ENCODE measurements at places on chromosomes 2 and 18.

DNA sequence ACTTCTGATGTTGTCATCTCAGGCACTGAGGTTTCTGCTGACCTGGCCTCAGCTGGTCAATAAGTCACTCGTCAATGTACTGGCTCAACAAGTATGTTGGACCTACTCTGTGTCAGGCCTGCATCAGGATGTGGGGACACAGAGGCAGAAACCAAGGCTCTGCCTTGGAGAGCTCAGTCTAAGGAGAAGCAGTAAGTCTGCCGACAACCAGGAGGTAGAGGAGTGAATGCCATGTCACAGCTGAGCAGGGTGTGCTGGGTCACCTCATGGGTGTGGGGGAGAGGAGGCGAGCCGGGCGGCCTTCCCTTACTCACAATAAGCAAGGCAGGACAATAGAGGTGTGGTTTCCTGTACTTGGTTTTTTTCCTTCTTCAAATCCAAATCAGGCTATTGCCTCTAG, 75.8 kb downstream of the COLEC12 start:
- no peak for DNase-seq

DNA sequence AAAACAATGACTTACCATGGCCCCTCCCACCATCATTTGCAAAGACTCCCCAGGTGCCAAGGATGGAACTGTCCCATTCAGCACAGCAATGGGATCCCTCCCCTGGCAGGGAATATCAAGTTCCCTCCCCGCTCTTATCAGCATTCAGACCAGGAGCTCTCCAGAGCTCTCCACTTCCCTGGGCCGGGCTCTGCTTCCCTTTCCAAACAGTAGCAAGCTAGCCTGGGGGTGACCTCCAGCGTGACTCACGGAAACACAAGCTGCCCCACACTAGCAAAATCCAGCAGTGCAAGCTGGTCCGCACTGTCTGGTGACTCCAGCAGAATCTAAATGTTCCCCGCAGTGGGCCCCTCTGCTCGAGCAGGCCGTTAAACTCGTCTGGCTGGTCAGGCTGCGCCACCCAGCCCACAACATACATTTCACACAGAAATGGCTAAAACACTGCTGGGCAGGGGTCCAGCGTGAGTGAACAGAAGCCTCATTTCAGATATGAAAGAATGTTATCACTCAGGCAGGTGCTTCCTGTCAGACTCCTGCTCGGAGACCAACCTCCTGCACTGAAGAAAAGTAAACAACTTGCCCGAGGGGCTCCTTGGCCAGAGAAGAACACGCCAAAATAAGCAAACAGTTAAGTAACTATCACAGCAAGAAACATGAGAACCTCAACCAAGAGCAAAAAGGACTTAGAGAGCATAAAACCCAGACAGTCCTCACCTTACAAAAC, 33.9 kb downstream of the STAT1 start:
- DNase-seq = no peak

GRCh38 chr2:160062292-160063005, at the start of gene PLA2R1:
PLA2R1 (minus strand) TSS chr2:160062615; CDS start chr2:160062403, 212 bp downstream.
- DNase-seq = no peak

DNA sequence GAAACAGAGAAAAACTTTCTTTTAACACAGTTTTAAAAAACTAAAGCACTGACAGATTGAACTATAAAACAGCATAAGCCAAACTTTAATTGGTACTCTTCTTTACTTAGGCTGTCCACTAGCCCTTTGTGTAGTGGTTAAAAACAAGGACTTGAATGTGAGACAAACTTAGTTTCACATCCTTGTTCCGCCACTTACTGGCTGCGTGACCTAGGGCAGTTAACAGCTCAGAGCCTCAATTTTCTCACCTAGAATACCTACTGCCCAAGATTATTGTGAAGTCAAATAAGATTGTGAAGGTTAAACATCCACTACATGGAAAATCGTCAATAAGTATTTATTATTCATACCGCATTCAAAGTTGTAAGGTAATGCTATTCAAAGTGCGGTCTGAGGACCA, 2.0 kb downstream of the WDR35 start:
- DNase-seq = no peak

- DNase-seq = no peak
Measured at GRCh38 chr2:11665028-11665427, 5.0 kb downstream of the NTSR2 start.

DNA sequence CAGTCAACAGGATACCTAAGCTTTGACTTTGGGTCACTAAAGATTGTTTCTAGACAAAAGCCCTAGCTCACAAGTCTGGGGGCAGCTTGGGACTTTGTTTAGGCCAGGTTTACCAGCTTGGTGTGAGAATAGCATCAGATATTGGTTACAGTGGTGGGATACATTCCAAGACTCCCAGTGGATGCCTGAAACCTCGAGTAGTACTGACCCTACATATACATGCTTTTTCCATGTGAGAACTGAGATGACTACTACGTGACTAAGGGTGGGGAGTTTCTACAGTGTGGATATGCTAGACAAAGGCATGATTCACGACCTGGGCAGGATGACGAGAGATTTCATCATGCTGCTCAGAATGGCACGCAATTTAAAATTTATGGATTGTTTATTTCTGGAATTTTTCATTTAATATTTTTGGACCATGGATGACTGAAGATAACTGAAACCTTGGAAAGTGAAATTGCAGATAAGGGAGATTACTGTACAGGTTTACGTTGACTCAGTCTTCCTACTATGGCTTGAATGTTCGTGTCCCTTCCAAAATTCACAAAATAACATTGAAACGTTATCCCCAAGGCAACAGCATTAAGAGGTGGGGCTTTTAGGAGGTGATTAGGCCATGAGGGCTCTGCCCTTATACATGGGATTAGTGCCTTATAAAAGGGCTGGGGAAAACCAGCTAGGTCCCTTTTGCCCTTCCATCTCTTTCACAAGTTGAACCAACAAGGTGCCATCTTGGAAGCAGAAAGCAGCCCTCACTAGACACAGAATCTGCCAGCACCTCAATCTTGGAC, 50.2 kb upstream of the CTAGE1 start:
- no peak for DNase-seq

GRCh38 chr2:203830304-203831055, 37.1 kb upstream of the CTLA4 start:
- DNase-seq = no peak

- no peak for DNase-seq
Measured at GRCh38 chr2:215409331-215410127, 26.3 kb downstream of the FN1 start.

DNA sequence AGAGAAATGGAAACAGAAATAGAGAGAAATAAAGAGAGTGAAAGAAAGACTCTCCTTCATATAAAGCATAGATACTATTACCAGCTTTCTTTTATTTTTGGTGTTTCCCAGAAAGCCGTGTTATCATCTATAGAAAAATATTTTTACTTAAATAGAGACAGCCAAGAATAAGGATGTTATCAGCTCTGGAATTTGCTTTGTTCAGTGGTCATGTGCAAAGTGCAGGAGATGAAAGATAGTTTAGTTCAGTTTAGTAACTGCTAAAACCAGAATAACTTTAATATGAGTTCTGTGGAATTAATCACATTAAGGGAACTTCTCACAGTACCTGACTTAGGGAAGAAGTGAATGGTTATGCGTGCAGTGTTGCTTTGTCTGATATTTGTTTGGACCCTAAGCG, 140.4 kb downstream of the CALCRL start:
- no peak for DNase-seq

DNA sequence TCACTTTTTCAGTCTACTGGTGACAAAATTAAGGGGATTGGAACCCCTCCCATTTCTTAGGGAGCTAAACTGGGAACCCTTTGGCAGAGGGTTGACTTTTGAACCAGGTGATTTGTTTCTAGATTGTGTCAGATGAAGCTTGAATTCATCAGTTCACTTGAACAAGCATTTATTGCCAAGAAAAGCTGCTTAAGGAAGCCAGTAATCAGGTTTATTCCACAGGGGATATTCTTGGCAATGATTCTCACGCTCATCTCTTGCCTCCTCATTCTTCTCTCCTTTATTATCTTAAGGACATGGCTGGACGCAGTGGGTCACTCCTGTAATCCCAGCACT, 101.0 kb downstream of the ALPK2 start:
- DNase-seq = no peak

GRCh38 chr2:59833941-59834340, 719.5 kb downstream of the BCL11A start:
- DNase-seq = no peak

DNA sequence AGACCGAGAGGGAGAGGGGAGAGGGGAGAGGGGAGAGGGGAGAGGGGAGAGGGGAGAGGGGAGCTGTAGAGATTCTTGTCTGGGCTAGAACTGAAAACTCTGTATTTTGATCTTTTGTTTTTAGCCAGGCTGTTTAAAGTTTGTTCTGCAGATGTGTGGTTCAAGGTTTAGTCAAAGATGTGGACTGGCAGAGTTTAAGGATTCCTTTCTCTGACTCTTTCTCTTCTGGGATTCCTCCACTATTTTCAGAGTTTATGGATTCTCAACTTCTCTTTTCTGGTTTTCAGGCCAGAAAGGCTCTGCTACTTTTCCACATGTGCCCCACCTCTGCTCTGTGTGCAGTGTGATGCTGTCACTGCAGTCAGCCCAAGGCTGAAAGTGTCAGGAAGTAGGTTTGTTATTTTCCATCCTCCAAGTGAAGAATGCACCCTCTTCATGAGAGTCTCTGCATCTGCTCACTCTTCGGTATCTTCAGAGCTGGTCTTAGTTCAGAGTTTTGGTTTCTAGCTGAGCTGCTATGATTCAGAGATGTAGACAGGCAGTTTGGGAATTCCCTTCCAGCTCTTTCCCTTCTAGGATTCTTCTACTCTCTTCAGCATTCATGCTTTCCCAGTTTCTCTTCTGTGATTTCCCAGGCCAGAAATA, 130.9 kb upstream of the SMAD7 start:
- no peak for DNase-seq

GRCh38 chr2:37671009-37671815, at the start of gene CDC42EP3:
CDC42EP3 (minus strand) TSS chr2:37671642; CDS start chr2:37646587, 25,055 bp downstream.
- peak; percentile 72 for DNase-seq

- no peak for DNase-seq
Measured at GRCh38 chr2:241855245-241855887, 3.3 kb downstream of the PDCD1 start.

GRCh38 chr2:128724547-128724946, 405.9 kb upstream of the HS6ST1 start:
- DNase-seq = no peak

DNA sequence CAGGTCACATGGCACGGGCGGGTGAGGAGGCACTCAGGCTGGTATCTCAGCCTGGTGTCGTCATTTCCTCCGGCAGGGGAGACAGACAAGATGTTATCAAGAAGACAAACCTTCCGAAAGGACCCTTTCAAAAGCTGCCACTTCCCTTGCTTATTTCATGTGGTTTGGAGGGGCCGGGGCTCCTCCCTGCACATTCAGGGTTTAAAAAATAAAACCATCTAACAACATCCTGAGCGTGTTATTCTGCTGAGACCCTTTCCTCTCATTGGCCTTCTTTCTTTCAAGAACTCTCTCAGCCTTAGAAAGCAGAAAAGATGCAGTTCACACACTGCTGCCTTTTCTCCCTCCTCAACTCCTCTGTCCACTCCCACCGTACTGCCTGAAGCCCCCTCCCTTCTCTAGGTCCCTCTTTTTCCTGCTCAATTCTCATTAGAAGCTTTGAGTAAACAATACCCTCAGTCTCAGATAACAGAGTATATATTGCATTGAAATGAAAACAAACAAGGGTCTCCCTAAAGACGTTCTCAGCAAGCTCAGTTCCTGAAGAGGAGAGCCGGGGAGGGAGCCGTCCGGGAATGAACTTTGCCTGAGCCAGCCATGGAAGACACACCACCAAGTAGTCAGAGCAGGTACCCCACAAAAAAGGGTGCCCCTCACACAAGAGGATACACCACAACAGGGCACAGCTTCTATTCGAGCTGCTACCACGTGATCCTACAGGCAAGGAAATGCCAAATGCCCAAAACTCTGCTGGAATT, 9.7 kb downstream of the SMAD7 start:
- peak; percentile 53 for DNase-seq

GRCh38 chr2:45778720-45779171, 127.3 kb downstream of the PRKCE start:
- peak; percentile 35 for DNase-seq

DNA sequence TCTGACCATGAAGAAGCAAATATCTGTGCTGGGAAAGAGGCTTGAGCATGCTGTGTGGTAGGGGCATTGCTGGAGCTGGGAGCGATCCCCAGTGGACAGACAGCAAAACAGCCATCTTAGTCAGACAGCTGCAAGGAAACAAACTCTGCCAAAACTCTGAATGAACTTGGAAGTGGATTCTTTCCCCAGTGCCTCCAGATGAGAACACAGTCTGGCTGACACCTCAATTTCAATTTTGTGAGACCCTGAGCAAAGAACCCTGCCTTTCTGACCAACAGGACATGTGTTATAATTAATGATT, 23.2 kb upstream of the FAP start:
- no peak for DNase-seq

- no peak for DNase-seq
Measured at GRCh38 chr18:2935438-2936192, 77.3 kb downstream of the LPIN2 start.

DNA sequence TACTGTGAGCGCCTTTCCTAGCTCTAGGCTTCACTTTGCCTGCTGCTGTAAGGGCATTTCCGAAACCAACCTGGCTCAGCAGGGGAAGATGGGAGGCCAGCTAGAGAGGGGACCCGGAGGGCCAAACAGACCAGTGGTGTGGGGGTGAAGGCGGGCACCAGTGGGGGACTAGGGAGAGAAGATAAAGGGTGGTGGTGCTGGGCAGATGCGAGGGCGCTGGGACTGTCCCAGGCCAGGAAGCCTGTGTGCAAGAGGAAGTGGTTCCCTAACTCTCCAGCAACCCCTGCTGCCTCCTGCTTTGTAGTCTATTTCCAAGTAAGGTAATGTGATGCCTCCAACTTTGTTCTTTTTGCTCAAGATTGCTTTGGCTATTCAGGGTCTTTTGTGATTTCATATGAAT, 73.1 kb downstream of the DNAH7 start:
- no peak for DNase-seq

GRCh38 chr18:3594760-3595368, 144.9 kb downstream of the TGIF1 start:
- no peak for DNase-seq

DNA sequence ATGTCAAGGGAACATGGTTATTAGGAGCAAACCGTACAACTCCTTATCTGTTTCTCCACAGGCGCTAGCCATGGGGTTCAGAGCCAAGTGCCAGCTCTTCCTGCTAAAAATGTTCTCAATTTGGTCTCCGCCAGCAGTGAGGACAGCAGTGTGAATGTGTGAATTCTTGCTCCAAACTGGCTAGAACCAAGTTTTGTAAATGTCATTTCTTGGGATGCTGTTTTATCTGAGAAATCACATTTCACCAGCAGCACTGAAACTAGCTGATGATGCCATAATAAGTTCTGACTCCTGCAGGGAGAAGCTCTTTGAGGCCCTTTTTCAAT, 140.6 kb upstream of the LGALSL start:
- no peak for DNase-seq

DNA sequence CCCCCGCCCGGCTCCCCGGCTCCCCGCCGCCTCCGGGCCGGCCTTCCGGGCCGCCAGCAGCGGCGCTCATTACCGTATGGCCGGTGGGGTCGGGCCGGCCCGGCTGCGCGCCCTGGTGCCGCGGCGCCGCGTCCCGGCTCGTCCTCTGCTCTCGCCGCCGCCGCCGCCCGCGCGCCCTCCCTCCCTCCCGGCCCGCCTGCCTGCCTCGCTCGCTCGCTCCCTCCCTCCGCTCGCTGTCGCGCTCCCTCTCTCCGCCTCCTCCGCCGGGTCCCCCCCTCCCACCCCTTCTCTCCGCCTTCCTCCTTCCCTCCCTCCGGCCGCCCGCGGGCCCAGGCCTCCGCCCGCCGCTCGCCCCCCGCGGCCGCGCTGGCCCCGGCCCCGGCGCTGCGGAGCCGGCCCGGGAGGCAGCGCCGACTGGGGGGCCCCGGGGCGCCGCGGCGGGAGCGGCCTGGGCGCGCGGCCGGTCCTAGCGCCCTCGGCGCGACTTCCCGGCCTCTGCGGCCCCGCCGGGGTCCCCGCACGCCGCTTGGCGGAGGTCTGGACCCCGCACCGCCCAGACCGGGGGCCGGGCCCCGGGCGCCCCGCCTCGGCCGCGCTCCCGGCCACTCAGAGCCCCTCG, at the start of gene DNMT3A:
Gene DNMT3A (minus strand): TSS at position 173 of the 619 bp plus-strand sequence. CDS start 27,941 bp downstream, outside the sequence.
- peak; percentile 50 for DNase-seq

All from activated B cell treated with CpG ODN at 0.5 μM for 24 hours (primary cell).